ENCODE measurements at places on chromosomes 12 and 14.
A peak's percentile ranks its signal among the peaks of the same experiment; 100 is the strongest.

- no peak for DNase-seq
Observed at GRCh38 chr14:93114068-93114710, 1.5 kb downstream of the ITPK1 start.

DNA sequence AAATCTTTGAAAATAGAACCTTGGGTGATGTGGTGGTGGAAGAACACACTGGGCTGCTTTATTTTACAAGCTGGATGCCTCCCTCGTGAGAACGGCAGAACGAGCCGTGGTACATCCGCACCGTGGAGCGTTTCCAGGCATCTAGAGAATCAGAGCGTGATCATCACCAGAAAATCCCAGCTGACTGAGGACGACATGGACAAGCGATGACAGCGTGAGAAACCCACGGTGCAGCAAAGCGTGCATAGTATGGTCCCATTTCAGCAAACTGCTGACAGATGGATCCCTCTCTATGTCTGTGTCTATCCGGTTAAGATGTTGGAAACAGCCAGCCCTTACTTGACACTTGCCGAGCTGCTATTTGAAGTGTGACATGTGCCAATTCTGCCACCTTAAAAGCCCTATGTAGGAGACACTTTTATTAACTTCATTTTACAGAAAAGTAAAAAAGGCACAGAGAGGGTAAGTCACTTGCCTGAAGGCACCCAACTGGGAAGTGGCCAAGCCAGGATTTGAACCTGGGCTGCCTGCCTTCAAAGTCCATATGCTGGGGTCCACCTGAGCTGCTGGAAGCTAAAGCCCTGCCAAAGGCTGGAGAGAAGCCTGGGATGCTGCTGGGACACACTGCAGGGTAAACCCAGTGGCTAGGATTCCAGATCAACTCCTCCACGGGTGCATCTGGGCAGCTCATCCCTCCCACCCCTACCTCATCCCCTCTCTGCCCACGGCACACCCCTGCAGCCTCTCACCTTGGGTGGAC, 14.9 kb downstream of the SCARB1 start:
- DNase-seq = no peak

DNA sequence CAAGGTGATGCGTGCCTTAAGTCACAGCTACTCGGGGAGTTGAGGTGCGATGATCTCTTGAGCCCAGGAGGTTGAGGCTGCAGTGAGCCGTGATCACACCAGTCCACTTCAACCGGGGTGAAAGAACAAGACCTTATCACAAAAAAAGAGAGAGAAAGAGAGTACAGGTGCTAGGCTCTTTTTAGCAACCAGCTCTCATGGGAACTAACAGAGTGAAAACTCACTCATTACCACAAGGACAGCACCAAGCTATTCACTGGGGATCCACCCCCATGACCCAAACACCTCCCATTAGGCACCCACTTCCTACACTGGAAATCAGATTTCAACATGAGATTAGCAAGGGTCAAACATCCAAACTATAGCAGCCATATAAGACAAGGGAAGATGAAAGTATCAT, 164.2 kb downstream of the NDUFA12 start:
- no peak for DNase-seq

- no peak for DNase-seq
Observed at GRCh38 chr12:41697161-41697560, 447.5 kb downstream of the GXYLT1 start.

DNA sequence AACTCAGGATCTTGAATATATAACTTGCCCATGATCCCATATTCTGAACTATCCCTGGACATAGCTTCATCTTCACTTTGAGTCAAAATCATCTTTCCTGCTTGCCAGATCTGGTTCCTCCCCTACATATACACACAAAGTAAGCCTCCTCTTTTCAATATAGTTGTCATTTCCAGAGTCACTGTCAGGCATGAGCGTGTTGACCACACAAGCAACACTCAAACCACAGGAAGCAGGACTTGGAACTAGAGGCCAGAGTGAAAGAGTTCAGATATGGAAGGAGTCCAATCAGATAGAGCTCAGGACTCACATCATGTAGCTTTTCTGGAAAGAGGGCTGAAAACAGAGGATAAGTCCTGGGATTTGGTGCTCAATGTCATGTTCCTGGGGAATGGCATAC, 1140.6 kb downstream of the BCL11B start:
- no peak for DNase-seq

- no peak for DNase-seq
Observed at GRCh38 chr12:12612358-12612757, 682 bp downstream of the CREBL2 start.

- no peak for DNase-seq
Observed at GRCh38 chr14:94663965-94664704, 51.9 kb downstream of the SERPINA3 start.

GRCh38 chr14:75049731-75050201, 1.5 kb downstream of the MLH3 start:
- DNase-seq = no peak

- DNase-seq = no peak
Observed at GRCh38 chr12:102439426-102440405, 40.6 kb downstream of the IGF1 start.

GRCh38 chr12:57727758-57728395, 10.7 kb downstream of the AGAP2 start:
- DNase-seq = no peak

DNA sequence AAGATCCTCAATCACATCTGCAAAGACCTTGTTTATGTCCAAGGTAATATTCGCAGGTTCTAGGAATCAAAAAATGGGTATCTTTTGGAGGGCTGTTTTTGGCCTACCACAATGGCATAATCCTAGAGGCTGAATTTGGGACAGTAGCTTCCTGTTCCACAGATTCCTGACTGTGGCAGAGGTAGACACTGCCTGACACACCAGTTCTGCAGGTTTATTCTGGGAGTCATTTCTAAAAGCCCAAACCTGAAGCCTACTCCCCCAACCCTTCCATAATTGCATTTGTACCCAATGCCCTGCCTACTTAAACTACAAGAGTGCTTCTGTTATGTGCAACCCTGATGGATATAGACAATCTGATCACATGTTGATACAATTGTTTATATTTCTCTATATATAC, 378.9 kb downstream of the PCNX1 start:
- no peak for DNase-seq

- DNase-seq = no peak
Observed at GRCh38 chr14:94465042-94465441, 11.0 kb downstream of the SERPINA9 start.

- DNase-seq = peak; percentile 20
Observed at GRCh38 chr12:93591137-93591868, 18.8 kb downstream of the SOCS2 start.

GRCh38 chr14:68172627-68173026, 353.0 kb downstream of the RAD51B start:
- DNase-seq = no peak

GRCh38 chr12:46578190-46578982, 205.8 kb upstream of the SLC38A2 start:
- no peak for DNase-seq

GRCh38 chr12:121543786-121544185, 37.0 kb downstream of the KDM2B start:
- no peak for DNase-seq

- peak; percentile 5 for DNase-seq
Observed at GRCh38 chr12:116066381-116067230, 210.9 kb downstream of the MED13L start.

DNA sequence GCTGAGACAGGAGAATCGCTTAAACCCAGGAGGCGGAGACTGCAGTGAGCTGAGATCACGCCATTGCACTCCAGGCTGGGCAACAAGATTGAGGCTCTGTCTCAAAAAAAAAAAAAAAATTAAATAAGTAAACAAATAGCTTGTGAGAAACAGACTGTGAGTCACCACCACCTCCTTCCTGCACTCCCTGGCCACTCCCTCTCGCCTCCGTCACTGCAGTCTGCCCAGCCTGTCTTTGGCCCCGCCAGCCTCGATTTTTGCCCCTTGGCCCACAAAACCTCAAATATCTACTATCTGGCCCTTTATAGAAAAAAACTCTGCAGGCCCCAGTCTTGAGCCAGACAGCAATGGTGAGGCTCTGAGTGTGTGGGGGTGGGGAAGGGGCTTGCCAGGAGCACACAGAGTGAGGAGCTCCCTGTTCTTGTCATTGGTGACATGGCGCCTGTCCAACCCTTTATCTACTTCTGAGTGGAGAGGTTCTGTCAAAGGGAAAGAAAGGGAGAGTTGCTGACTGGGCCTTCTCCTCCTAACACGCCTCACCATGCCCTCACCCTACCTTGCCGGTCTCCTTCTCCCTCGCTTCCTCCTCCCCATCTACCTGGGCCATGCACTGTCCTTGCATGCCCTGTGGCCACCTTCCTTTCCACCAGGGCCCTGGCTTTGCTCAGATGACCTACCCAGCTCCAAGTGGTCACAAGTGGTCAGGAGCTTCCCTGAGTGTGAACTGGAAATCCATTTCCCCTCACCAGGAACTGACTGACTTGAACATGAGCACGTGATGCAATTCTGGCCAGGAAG, 22.1 kb downstream of the LGMN start:
- peak; percentile 59 for DNase-seq

- no peak for DNase-seq
Observed at GRCh38 chr14:93317210-93317874, 15.5 kb downstream of the BTBD7 start.

DNA sequence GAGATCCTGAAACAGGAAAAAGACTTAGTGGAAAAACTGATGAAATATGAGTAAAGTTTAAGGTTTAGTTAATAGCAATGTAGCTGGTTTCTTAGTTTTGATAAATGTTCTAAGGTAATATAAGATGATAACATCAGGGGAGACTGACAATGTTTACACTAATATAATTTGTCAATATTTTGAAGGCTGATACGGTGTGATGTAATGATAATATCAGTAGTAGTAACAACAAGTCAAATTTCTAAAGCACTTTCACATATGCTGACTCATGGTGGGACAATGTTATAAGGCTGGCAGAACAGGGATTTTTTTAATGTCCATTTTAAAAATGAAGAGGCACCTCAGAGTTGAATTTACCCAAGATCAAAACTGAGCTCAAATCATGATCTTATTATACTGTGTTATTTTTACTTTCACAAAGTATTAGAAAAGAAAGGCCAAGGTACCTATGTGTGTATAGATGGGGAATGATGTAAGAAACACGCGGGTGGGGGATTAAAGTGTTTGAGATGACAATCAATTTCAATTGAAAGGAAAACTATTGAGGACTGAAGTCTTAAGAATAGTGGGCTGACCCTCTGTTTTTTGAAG, 2.4 kb upstream of the FLRT2 start:
- peak; percentile 48 for DNase-seq

DNA sequence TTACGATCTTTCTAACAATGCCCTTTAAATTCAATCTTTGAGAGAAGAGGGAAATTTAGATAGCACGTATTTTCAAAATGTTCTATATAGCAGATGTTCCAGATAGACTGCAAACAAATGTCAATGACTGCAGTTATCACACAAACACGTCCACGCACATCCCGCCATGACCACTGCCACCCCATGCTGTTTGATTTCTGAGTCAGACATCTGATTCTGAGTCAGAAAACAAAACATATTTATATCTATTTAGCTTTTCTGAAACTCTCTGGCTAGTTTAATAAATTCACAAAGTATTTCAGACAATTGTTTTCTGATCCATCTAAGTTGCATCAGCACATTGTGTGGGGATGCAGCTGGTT, 105.9 kb upstream of the BCAT1 start:
- DNase-seq = no peak

DNA sequence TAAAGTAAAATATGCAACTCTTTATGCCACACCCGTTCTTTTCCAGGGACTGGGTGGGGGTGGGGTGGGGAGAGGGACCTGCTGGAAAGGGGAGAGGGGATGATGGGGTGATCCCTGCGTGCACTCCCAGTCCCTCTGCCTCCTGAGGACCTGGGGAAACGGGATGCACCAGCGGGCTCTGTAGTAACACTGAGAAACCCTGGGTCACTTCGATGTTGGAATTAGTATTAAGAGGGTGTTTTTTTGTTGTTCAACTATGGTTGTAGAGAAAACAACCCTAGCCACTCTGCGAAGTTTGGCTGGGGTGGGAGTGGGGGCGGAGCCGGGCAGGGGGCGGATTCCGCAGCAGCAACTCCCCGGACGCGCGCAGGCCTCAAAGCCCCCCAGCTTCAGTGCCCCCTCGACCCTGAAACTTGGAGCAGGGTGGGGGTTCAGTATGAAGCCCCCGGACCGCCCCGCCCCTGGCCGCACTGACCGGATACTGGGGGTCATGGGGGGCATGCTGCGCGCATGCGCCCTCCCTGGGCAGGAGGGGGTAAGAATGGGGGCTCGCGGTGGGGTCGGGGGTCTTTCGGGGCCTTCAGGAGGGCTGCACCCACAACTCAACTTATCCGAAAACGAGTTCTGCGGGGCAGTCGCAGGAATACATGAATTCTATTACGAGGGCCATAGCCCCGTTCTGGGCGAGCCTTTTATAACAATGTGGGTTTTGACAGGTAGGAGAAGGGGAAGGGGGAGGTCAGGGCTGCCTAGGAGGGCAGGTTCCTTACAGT, 1.3 kb upstream of the ARHGEF25 start:
- no peak for DNase-seq

DNA sequence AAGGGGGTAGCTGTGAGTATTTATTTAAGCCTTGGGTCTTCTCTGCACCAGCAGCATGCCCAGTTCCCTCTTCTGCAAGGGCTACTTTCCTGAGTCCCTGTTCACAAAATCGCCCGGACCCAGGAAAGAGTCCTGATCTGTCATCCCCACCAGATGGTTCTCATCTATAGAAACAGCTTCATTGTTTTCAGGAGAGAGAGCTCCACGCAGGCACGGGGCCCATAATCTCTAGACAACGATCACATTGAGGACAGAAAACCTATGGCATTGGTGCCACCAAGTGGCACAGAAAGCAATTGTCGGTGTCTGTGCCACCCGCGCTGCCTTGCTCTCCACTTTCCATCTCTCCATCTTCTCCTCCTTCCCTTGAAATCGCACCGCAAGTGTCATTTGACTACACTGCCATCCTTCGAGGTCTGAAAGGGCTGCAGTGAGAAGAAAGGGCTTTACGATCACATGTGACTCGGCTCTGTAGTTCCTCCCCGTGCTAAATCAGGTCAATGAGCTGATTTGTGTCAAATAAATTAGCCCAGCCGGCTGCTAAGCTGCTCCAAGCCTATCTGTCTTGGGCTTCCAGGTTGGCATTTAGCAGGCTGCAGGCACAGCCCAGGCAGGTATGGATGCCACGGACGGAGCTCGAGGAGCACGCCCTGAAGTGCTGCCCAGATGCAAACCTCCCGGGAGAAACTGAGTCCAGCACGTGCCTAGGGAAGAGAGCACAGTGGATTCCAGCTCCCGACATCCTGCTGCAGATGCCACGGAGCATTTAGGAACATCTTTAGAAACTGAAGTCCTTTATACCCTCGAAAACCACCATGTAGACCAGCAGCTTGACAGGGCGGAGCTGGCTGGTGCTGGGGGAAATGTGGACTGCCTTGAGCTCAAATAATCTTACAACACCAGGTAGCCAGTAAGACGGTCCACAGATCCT, 28.8 kb downstream of the SPRING1 start:
- peak; percentile 11 for DNase-seq

GRCh38 chr12:42564556-42564955, 25.0 kb downstream of the PRICKLE1 start:
- DNase-seq = peak; percentile 53

DNA sequence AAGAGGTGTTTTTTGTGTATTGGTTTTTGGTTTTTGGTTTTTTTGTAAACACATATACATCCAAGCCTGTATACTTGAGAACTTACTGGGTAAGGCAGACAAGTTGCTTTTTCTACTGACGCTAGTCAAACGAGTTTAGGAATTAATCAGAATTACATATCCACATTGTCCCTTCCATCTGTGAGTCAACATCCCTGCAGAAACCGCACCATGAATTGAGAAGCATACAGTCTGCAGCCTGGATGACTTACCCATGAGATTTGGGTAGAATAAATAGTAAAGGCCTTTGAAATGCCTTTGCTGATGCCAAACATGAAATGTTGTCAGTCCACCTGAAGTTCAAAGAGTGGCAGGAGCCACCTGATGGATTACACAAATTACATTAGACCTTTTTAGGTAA, 21.4 kb upstream of the C12orf42 start:
- DNase-seq = no peak
